ENCODE measurements at places on chromosomes 7 and 10.

DNA sequence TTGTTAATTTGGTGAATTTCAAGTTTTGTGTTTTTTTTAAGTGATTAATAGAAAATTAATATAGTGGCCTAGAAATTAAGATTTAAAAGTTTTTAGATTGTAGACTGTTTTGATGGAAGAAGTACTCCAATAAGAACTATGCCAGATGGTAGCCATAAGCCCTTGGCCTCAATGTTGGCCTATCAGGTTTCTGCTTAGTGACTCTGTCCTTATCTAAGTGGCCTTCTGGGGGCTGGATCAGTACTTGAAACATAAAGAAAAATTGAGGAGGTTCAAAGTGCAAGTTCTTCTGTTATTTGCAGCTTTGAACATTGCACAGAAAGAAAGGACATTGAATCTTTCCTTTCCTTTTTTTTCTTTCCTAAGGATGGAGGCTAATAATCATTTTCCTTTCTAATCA lies 9.9 kb downstream of the CCDC126 start:
- no peak for DNase-seq

DNA sequence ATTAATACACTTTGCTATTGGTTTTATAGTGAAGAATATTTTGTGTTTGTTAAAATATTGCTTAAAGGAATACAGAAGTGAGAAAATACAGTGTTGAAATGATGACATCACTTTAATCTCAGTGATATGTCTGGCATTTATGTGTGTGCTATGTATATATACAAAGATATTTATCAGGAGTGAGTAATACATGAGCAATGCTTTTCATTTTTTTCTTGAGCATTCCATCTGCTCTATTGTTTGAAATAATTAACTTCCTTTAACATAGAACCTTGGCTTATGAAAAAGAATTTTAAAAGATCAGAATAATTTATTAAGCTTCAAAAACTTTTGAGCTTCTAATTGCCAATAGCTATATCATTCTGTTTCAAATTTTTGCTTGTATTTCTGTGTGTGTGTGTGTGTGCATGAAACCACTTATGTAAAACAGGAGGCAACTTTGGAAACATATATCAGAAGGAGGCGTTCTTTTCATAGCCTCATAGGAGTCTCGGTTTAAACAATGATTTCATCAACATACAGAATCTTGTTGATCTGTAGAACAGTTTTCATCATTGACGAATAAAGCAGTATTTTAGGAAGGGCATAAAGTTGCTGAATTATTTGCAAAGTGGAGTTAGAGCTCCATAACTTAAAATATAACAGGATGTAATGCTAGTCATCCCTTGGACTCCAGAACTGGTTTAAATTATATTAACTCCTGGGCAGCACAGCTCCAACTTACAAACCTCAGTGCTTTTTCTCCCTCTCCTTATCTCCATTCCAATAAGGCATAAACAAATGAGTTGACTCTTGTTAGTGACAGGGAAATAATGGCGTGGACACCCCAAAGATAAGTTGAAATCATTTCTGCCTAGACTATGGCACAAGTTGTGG lies 228.4 kb upstream of the DGKB start:
- no peak for DNase-seq

- peak; percentile 35 for DNase-seq
These were observed 128.2 kb downstream of the UBE2H start for GRCh38 chr7:129824291-129825208.

- no peak for DNase-seq
These were observed 82.7 kb downstream of the NT5C2 start for GRCh38 chr10:103110407-103110806.

DNA sequence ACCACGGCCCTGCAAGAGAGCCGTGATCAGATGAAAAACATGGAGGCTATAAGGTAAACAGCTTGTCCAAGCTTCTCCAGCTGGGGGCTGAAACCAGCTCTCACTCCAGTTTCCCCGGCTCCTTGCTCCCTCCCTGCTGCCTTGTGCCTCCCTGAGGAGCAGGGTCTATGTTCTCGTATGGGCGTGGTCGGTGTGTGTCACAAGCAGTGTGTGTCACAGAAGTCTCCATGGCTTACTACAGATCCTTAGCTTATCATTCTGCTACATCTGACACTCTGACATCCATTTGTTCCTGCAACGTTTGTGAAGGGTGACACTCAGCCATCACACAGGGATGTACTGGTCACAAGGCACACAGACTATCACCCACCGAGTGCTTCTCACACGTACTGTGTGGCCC lies 54.6 kb downstream of the CSGALNACT2 start:
- DNase-seq, result no peak

- DNase-seq, result no peak
These were observed at the start of gene HOXA2 for GRCh38 chr7:27102581-27103442. TSS of gene HOXA2 (minus strand) at chr7:27102683. CDS start at chr7:27102500, 183 bp downstream.

- peak; percentile 23 for DNase-seq
These were observed 199.3 kb downstream of the PARD3 start for GRCh38 chr10:34615770-34616169.

- DNase-seq, result no peak
These were observed 1.1 kb upstream of the PWWP2B start for GRCh38 chr10:132395704-132396493.

GRCh38 chr7:84700563-84701370 lies 486.1 kb downstream of the SEMA3D start:
- DNase-seq, result no peak

DNA sequence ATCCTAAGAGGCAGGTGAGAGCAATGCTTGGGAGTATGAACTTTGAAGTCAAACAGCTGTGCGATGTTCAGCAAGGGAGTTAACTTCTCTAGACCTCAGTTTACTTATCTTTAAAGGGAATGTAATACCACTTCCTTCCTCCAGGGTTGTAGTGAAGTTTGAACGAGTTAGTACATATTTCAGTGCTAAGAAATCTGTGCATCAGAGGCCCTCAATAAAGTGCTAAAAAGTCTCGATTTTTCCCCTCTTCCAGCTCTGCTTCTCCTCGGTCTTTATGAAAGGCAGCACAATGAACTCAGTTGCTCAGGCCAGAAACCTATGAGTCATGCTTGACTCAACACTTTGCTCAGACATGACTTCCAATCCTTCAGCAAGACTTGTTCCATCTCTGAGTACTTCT lies 418.9 kb downstream of the MDFIC start:
- DNase-seq, result no peak

GRCh38 chr7:36391436-36392198 lies 2.0 kb downstream of the ANLN start:
- DNase-seq, result peak; percentile 19

DNA sequence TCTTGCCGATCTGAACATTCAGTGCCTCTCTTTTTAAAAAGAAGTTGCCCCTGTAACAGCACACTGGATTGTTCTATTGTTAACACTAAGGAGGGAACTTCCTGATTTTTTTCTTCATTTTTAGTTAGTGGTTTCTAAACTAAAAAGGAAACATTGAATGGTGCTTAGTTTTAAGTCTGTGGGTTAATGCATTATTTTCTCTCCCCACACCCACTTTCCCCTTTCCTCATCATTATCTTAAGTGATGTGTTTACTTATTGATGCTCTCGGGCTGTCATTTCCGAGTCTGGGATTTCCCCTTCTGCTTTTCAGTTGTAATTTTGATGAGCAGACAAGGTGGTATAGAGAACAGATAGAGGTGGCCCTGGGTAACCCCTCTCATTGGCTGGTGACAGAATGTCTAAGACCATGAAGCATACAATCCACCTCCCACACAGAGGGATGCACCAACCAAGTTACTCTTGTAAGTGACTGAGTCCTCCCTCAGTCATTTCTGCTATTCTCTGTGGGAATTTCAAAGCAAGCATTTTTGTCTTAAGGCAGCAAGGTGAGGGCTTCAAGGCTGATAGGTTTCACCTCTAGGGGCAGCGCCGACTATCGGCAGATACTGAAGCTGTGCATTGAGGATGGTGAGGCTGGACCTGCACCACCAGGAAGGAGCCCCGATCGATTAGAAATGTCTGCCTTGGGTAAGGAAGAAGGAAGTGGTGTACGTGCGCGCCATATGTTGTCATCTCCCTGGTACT lies 49.5 kb downstream of the CHN2 start:
- DNase-seq, result peak; percentile 40

DNA sequence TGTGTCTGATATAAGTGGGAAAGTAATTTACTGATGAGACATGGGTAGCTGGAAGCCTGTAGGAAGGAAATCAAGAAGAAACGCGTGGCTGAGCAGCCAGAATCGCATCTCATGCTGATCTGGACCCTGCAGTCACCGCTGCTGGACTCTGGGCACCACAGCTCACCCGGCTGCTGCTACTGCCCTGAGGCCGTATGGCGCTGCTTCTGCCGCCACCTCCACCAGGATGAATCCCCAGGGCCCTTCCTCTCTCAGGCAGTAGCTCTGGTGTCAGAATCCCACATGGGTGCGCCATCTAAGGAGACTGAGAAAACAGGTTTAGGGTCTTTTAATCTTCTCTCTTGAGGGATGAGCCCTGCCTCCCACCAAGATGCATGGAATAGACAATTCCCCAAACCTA lies 70.3 kb upstream of the AGK start:
- DNase-seq, result no peak

DNA sequence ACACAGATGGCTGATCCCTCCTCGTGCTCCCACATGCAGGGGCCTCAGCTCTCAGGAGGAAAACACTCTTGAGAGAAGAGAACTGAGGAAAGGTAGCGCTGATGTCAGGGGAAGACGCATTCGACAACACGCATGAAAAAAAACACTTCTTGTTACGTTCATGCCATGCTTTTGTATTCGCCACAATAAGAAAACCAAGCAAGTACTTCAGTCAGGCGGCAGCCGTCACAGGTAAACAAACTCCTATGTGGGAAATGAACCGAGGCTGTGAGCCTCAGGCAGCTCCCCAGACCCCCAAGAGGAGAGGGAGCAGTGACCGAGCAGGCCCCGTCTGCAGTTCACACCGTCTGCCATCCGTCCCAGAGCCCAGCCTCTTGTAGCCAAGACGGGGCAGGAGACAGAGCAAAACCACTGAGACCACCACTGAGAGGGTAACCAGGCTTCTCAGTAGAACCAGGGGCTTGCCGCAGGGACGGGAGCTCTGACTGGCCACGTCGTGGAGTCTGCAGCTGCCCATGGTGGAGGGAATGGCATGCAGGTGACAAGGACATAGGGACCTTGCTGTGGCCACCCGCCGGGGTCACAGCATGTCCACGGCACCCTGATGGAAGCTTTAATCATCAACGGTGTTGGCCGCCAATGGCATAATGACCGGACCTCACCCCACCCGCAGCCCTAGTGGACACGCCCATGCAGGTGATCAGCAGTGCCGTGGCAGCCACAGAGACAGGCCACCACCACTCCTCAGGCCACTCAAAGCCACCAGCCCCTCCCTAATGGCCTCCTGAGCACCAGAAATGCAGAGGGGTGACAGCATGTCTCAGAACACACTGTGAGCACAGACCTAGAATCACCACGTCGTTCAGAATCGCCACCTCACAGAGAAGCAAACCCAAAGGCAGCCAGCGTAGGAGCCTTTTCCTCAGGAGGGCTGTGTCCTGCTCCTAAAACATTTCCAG lies 304.3 kb downstream of the PTPRN2 start:
- DNase-seq, result no peak

GRCh38 chr10:79494871-79495705 lies 17.2 kb upstream of the EIF5AL1 start:
- no peak for DNase-seq

- DNase-seq, result no peak
These were observed 98.9 kb downstream of the HIP1 start for GRCh38 chr7:75639886-75640190.

DNA sequence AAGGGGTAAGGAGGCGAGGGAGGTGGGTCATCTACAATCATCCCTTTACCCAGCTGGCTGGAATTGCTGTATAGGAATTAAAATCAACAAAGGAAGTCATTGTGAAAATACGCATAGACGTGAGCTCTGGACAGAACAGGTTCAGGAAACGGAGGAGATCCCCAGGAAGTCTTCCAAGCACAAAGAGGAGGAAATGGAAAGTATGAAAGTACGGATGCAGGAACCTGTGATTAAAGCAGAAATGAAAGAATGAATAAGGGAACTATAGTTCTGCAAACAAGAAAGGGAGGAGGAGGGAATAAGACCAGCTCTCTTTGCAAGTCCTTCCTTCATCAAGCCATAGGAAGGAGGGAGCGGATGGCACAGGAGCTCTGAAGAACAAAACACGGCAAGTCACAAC lies 61.8 kb downstream of the PYROXD2 start:
- no peak for DNase-seq

DNA sequence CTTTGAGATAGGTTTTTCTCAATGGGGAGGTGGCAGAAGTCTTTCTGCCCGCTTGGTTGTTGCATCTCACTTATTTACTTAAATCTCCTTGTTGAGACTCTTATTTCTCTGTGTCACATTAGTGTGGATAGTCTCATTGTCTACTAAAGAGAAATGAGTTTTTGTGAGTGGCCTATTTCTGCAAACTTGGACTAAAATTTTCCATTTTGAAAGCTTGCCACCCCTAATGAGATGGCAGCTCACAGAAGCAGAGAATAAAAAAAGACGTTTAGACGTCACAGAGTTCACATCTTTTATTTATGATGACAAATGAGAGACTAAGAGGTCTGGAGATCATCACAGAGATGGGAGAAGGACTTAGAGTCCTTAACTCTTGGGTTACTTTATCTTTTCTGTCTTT lies 262.7 kb upstream of the PHYHIPL start:
- no peak for DNase-seq

DNA sequence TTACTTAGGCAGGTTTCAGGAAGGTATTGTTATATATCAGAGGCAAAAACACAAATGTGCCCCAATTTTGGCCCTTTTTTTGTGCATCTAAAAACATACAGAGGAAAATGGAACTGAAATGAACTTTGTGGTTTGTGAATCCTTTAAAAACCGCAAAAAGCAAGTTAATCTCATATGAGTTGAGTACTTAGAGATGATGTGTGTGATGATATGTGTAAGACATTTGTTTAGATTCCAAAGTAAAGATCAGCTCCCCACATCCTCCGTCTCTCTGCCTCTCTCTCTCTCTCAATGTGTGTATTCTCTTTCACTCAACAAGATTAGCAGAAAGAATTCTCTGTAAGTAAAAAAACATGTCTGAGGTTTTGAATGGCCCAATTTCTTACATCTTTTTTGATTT lies 201.9 kb downstream of the MALRD1 start:
- DNase-seq, result no peak

DNA sequence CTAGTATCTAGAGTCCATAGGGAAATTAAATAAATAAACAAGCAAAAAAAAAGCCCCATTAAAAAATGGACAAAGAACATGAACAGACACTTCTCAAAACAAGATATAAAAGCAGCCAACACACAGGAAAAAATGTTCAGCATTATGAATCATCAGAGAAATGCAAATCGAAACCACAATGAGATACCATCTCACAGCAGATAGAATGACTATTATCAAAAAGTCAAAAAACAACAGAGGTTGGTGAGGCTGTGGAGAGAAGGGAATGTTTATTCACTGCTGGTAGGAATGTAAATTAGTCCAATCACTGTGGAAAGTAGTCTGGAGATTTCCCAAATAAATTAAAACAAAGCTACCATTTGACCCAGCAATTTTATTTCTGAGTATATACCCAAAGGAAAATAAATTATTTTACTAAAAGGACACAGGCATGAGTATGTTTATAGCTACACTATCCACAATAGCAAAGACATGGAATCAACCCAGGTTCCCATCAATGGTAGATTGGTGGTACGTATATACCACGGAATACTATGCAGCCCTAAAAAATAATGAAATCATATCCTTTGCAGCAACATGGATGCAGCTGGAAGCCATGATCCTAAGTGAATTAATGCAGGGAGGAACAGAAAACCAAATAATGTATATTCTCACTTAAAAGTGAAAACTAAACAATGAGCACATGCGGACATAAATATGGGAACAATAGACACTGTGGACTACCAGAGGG lies 366.5 kb upstream of the SEMA3C start:
- no peak for DNase-seq

- no peak for DNase-seq
These were observed 179.8 kb upstream of the CSTF2T start for GRCh38 chr10:51879238-51879637.

GRCh38 chr7:55280031-55280454 lies 85.1 kb upstream of the LANCL2 start:
- DNase-seq, result peak; percentile 62

Measured in germinal center (tissue), 1 donor.